Eye (tissue), 1 donor: ENCODE measurements at places on chromosomes 12 and 14.
A peak's percentile ranks its signal among the peaks of the same experiment; 100 is the strongest.

- no peak for DNase-seq
Observed at GRCh38 chr14:29148221-29148620, 381.6 kb downstream of the FOXG1 start.

DNA sequence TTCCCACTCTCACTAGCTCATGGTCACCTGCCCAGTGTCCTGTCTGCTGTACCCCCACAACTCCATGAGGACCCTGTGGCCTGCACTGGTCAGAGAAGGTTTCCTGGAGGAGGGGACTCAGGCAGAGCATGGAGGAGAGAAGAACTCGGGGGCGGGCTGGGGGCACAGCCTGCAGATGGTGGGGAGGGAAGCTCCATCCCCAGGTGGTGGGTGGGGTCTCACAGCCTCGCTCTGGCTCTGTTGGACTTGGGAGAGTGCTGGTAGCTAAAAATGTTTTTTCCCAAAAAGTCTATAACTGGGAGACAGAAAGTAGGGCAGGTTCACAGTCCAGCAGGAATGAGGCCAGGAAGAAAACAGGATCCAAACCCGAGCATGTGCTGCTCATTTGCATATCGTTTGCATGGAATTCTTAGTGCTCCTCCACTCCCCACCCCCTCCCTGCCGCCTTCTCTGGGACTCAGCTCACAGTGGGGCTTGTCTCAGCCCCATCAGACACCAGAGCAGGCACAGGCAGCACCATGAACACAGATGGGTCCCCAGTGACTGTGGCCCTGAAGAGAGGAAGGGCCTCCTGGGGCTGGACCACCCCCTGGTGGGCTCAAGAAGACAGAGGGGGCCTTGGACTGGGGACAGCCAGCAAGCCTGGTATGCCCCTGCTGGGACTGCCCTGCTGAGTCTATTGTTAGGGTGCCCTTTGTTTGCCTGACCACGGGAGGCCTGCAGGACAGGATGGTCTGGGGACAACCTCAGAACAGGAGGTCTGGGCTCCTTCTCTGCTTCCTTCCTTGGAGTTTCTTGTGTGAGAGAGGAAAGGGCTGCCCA, 67.0 kb upstream of the SFSWAP start:
- no peak for DNase-seq

DNA sequence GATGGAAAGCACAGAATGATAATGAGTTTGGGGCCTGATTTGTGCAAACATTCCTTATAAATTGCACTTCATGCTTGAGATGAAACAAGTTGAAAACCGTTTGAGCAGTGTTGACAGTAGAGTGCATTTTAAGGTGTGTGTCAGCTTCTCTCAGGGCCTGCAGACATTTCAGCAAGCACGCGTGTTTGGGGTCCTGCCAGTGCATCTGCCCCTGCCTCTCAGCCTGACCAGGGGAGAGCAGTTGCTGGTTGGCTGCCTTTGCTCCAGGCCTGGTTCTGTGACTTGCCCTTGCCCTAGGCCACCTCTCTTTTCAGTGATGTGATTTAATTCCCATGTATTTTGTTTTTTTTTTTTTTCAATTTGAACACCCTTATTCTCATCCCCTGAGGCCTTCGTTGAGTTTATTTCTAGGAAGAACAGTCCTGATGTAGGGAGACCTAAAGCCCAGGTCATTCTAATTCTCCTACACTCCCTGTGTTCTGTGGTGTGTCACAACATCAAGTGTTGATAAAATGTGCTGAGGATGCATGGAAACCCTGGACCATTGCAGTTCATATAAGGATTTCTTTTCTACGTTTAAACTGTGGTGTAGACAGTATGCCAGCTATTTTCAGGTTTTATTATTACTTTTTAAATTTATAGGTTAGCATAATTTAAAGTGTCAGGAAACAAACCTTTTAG, 40.1 kb upstream of the AMN start:
- DNase-seq = no peak

- no peak for DNase-seq
Observed at GRCh38 chr14:78455896-78456435, 285.8 kb downstream of the NRXN3 start.

DNA sequence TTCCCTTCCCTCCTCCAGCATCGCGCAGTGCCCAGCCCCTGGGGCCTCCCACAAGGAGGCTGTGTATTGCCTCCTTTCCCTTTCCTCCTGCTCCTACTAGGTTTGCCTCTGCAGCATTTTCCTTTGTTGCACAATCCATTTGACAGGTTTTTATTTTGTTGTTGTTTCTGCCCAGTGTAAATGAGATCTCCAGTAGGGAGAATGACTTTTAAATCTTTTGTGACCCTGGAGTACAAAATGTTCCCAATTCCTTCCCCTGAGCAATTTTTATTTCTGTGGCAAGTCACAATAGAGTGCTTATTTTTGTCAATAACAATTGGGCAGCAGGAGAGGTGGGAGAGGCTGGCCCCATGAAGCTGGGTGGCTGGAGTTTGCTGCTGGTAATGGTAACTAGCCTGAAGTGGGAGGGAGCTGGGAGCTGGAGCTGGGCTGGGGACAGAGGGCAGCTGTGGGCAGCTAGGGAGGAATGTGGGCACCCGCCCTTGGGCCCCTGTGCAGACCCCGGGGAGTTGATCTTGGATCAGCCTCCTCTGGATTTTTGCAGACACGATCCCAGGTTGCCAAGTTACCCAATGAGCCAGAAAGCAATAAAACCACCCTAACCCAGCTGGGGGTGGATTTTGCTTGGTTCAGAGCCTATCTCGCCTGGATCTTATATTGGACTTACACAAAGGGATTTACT, 160.1 kb downstream of the KTN1 start:
- no peak for DNase-seq

- DNase-seq = no peak
Observed at GRCh38 chr14:91255026-91255695, 10.7 kb upstream of the GPR68 start.

- DNase-seq = no peak
Observed at GRCh38 chr14:103738701-103739451, 23.3 kb downstream of the ZFYVE21 start.

GRCh38 chr12:24966951-24967564, 18.2 kb upstream of the BCAT1 start:
- no peak for DNase-seq

DNA sequence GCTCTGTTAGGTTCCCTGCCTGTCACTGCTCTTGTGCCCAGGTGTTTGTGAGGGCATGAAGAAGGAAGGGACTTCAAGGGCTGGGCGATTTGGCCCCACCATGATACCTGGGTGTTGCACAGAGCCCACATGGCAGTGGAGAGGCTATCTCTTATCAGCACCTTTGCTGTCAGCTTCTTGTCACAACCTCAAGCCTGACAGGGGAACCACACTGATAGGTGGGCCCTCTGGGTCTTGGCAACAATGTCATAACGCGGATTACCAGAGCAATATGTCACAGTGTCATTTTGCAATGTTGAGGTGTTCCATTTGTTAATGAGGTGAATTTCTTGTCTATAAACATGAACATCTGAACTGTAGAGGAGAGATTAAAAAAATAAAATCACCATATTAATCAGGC, 22.9 kb upstream of the CACNA1C start:
- DNase-seq = no peak

DNA sequence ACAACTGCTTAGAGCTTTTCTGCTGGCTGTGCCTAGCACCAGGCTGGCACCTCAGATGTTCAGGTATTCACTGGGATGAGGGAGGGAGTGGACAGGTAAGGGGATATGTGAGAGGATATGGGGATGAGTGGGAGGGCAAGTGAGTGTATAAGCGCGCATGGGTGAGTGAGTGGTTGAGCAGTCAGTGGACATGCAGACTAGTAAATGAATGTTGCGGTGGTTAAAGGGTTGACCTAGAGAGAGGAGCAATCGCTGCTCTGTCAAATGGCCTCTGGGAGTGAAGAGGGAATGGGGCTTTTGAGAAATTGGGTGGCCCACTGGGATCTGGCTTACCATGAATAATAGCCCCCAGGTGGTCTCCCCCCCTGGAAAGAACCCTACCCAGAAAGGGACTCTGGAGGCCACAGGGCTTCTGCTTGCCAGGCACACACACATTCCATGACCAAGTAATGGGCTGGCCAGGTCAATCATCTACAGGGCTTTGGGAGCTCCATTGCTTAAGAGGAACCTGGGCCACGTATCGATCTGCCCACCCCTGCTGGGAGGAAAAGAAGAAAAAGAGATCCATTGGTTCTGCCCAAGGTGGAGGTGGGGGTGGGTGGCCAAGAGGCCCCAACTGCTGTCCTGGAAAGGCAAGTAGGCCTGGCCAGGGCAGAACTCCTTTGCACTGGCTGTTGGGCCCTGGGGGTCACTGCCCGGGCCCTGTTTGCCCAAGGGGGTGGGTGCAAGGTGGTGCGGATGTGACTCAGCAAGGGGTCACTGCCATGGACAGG, 30.8 kb upstream of the ZFP36L1 start:
- no peak for DNase-seq

DNA sequence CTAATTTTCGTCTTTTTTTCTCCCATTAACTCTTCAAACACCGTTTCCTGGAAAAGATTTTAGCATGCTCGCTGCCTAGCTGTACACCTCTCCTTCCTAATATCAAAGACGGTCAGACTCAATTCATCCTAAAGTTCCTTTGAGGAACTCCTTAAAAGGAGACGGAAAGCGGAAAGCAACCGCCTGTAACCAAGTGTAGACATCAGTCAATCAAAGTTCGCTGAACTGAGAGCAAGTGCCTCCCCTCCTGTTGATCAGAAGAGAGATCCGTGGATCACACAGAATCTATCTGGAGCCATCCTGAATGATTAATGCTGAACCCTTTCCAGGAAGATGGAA, 412 bp upstream of the TEP1 start:
- no peak for DNase-seq

- no peak for DNase-seq
Observed at GRCh38 chr12:133130808-133131128, 341 bp downstream of the ZNF10 start.

- no peak for DNase-seq
Observed at GRCh38 chr14:105742531-105742848, 216.1 kb downstream of the TMEM121 start.

DNA sequence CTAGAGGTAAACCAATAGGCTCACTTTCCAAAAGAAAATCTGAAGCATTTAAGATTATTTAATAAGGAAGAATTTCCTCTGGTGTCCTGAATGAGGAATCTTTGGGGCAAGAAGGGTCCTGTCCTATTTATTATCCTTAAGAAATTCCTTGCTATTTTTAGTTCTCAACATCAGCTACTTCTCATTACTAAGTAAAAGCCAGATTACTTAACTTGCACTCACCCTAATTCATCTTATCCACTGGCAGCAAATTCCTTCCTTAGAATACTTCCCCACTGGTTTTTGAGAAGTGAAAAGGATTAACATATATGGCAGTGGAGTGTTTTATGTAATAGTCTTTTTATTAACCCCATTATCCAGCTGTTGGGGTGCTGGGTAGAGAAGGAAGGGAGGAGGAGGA, 767.7 kb downstream of the DIO2 start:
- DNase-seq = no peak

GRCh38 chr12:53058674-53059433, 9.0 kb downstream of the TNS2 start:
- no peak for DNase-seq

DNA sequence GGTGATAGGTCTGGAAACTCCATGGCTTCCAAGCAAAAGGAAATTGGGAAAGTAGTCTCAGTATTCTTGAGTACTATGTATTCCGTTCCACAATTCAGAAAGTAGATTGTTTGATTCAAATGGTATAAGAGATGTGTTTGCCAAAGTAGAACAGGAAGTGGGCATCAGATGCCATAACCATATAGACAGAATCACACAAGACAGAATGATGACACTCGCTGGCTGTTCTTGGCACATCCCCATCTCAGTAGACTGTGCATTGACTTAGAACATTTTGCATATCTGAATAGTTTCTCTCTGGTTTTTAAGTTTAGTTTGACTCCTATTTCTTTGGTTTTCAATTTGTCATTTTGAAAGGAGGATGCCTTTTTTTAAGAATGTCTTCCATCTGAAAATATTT, 221.1 kb upstream of the RGS6 start:
- DNase-seq = no peak

DNA sequence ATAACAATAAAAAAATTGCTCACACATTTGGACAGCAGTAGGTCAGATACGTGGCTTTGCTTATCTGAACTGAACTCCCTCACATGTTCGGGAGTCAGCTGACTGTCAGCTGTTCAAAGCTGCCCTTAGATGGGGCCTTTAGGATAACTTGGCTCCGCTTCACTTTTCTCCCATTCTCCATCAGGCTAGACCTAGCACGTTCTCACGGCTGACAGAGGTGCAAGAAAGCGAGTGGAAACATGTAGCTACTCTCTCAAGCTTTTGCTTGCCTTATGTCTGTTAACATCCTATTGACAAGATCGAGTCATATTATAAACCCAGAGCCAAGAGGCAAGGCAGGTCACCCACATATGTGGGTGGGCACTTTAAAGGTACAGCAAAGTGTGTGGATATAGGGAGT, 112.0 kb upstream of the PDZRN4 start:
- DNase-seq = no peak

- peak; percentile 10 for DNase-seq
Observed at GRCh38 chr14:89720741-89721729, 233.5 kb downstream of the EFCAB11 start.

- DNase-seq = no peak
Observed at GRCh38 chr12:66320996-66321395, 18.7 kb downstream of the HELB start.

- no peak for DNase-seq
Observed at GRCh38 chr12:1213205-1213604, 222.2 kb downstream of the ERC1 start.

GRCh38 chr12:95077341-95077740, 3.9 kb upstream of the NR2C1 start:
- no peak for DNase-seq

DNA sequence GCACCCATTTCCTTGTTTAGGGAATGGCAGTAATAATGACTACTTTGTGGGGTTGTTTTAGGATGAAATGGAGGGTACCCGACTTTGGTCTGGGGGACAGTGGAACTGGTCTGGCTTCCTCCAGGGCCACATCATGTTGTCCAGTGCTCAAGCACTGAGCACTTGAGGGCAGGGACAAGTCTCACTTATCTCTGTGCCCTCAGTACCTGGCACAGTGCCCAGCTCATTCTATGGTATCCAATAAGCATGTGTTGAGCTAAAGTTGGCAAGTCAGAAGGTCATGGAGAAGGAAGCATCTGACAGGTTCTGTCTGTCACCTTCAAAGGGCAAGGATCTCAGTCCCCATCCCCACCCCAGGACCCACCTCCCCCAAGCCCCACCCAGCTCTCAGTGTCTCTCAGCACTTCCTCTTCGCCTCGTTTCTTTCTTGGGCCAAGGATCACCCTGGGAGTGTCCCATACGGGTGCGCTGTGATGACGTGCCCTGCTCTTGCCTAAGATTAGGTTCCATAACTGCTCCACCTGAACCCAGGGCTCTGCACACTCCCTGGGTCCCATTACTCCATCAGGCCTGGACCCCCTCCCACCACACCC, 24.3 kb upstream of the TMEM106C start:
- DNase-seq = no peak

GRCh38 chr14:58401587-58401986, 5.9 kb downstream of the TOMM20L start:
- DNase-seq = no peak

- no peak for DNase-seq
Observed at GRCh38 chr12:120925740-120926563, 21.8 kb upstream of the SPPL3 start.

GRCh38 chr12:68884251-68884650, 48.7 kb downstream of the CPM start:
- no peak for DNase-seq

- DNase-seq = peak; percentile 44
Observed at GRCh38 chr12:43964961-43965360, 129.1 kb downstream of the TMEM117 start.

- DNase-seq = peak; percentile 81
Observed at GRCh38 chr14:72617391-72618031, 276.4 kb downstream of the DPF3 start.
